ENCODE measurements at places on chromosomes 1 and 21.

DNA sequence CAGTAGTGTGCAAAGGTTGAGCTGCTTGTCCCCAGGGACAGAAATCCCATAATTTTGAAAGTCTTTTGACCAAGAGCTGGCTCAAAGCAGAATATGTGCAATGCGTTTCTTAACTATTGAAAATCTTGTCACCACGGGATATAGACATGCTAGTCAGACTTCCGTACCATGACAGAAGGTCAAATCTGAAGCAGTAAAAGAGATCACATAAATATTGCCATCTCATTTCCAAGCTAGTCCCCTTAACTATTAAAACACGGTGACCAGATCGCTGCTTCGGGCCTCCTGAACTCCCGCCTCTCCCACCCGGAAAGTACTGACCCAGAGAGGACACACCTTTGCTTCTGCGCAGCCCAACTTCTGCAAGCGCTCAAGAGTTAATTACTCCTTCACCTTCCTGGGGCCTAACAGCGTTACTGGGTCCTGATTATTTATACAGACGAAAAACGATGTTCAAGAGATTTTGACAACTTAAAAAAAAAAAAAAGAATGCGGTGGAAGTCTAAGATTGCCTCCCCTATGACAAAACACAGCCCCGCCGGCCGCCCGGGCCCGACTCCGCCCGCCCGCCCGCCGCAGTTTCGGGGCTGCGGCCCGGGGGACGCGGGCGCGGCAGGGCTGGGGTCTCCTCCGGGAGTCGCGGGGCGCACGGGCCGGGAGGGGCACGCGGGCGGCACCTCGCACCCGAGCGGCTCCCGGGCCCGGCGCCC lies 692 bp downstream of the SORT1 start:
- no peak for DNase-seq

DNA sequence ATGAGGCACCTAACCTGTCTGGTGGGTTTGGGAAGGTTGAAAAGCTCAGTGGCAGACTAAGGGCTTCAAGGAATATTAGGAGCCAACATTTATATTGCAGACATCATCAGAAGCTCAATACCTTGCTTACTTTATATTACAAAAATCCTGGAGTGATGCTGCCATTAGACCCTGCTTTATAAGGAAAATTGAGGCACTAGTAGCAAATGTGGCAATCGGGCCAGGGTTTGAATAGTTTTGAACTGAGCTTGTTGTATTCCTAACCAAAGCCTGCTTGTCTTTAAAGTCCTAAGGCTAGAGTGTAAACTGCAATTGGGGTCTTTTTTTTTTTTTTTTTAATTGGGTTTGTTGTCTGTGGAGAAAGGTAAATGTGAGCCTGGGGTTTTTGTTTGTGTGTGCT lies 14.3 kb downstream of the L1TD1 start:
- DNase-seq: no peak

DNA sequence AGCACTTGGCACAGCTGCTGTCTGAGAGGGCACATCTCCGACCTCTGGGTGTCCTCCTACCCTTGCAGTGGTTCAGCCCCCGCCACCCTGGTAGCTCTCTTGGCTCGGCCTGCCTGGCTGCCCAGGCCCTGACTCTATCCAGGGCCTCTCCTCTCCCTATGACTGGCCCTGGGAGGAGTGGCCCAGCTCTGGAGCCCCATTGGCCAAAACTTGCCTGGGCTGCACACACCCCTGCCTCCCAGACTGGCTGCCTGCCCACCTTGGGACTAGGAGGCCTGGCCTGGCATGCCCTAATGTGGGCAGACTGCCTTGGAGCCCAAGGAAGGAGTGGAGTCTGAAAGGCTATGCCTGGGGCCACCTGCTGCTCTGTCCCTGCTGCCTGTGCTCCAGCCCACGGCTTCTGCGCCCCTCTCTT lies 33.6 kb downstream of the ACOT11 start:
- no peak for DNase-seq

GRCh38 chr1:154954541-154954940 lies 1.4 kb downstream of the PBXIP1 start:
- no peak for DNase-seq

DNA sequence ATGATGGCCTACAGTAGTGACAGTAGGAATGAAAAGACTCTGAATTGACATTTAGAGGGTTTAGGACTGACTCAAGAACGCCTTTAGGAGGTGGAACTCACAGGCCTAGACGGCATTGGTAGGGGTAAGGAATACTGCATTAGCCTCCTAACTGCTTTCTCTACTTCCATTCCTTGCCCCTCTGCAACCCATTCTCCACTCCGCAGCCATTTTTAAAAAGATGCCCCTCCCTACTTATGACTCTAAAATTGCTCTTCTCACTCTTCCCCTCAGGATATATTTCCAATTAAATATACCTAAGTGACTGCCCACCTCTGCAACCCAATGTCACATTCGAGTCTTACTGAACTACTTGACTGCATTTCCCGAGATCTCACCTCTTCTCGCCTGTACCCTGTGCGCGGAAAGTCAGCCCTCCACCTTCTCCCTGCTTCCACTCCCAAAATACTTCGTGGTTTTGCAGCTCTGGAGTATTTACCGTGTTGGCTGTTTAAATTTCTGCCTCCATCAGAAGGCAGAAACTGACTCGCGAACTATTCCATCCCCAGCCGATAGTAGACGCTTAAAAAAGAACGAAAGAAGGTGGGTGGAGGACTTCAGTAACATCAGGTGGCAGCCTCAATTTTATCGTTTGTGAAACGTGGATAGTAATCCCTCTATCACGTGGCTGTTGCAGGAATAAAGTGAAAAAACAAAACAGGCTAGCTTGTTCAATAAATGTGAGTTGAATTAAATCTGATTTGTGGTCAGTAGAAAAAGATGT lies 1.1 kb upstream of the YBX1 start:
- DNase-seq: no peak

Data from GM10248 (cell line).